ENCODE measurements at places on chromosomes 13 and 19.

GRCh38 chr13:78035500-78035899 is 116.9 kb upstream of the EDNRB start:
- DNase-seq: no peak

DNA sequence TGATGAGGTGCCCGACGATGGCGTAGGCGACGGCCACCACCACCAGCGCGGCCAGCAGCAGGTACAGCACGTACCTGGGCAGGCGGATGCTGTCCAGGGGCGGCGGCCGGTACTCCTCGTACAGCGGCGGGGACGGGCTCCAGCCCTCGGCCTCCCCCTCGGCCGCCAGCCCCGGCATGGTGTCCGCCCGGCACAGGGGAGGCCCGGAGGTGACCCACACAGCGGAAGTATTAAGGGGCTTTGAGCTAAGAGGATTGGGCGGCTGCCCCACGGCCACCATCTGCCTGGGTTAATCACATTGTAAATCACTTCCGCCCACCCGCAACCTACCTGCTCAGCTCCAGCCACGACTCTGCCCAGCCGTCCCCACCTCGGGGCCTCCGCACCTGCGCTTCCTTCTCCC is at the start of gene SMIM44:
TSS of gene SMIM44 (minus strand) at position 216 of the 403 bp plus-strand sequence. CDS start at position 178, 38 bp downstream.
- DNase-seq: no peak

DNA sequence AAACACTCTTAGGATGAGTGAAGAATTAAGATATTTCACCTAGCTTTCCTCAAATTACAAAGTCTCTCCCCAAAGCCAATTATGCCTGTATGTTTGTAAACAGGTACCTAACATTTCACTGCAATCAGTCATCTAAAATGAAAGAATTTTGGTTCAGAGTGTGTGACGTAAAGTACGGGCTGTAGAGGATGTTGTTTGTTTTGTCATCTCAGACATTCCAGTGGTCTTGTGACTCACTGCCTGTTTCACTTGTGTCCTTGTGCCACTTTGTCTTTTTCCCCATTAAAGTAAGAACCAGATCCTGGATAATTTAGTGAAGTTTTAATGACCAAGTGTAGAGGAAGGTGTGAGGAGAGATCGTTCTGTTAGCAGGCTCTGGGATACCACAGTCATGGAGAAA is 28.6 kb upstream of the EID2 start:
- DNase-seq: no peak

DNA sequence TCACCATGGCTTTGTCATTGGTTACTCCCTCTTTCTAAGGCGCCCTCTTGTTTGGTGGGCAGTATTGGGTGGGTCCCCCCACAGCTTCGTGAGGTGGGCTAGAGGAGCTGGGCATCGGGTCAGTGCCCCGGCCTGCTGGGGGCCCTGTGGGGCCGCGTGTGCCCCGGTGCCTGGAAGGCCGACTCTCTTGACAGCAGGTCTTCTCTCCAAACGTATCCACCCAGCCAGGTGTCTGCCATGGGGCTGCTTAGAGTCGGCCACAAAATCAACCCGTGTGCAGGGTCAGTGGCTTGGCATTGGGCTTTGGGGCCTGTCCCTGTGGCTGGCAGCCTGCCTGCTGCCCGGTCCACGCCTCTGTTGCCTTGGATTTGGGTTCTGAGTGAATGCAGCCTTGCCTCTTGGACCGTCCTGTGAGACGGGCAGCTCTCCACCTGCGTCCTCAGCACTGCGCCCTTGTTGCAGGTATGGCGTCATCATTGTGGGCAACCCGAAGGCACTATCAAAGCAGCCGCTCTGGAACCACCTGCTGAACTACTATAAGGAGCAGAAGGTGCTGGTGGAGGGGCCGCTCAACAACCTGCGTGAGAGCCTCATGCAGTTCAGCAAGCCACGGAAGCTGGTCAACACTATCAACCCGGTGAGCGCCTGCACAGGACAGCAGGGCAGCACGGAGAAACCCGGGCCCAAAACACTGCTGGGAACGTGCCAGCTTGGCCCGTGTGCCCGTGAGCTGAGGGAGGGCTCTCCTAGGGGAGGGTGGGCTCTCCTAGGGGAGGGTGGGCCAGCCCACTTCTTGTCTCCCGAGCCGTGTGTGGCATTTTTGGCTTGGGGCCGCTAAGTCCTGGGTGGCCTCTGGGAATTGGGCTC is 31.4 kb downstream of the UPF1 start:
- no peak for DNase-seq

DNA sequence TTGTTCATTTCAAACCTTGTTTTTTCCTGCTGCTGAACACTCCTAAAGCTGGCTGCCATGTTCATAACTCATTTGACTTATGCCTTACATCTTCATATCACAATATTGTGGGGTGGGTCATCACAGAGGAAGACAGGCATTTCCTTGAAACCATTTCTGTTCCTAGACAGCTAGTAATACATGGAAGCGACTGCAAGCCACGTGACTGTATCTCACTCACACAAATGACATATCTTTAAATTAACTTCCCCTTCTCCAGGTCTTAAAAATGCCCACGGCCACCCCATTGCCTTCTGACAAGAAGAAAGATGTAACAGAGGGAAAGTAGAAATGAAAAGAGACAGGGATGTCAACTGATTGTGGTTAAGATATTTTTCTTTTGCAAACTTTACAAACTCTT is 236.8 kb downstream of the LMO7 start:
- no peak for DNase-seq

- no peak for DNase-seq
Measured at GRCh38 chr19:583198-583967, 6.3 kb upstream of the HCN2 start.

DNA sequence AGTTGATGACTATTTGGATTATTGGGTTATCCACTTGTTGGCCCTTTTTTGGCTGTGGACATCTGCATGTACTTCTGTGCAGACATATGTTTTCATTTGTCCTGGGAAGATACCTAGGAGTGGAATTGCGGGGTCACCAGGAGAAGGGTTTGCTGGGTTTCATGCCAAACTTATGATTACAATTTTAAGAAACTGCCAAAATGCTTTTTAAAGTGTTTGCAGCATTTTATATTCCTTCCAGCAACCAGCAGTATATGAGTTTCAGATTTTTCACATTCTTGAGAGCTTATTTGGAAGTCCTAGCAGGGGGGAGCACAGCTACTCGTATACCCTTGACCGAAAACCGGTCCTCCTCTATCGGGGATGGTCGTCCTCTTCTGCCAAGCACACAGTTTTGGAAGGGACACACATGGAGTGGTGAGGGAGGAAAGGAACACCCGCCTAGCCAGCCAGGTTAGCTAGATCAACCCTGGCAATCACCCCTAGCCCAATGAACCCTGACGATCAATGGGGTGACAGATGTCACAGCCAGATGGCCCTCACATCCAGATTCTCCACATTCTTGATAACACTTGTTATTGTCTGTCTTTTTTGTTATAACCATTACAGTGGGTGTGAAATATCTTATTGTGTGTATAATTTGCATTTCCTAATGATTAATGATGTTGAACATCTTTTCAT is 26.7 kb upstream of the RNF113B start:
- DNase-seq: no peak

DNA sequence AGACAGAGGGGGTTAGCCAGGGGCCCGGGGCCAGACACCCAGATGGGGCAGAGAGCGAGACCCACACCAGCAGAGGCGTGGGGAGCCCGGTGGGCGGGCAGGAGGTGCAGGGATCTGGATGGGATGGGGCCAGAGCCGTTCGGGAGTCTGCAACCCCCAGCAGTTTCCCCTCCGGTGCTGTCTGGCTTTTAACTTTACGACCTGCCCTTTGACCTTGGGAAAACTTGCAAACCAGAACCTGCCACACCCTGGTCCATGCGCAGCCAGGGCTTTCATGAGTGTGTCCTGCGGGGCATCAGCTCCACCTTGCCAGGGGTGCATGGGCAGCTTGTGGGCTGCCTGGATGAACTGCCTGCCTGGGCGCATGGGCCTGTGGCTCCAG is 9.8 kb downstream of the JOSD2 start:
- DNase-seq: no peak

GRCh38 chr13:112177450-112178288 is 110.7 kb downstream of the SOX1 start:
- peak; percentile 91 for DNase-seq

GRCh38 chr19:48719263-48720171 is at the start of gene MAMSTR:
TSS of gene MAMSTR (minus strand) at chr19:48719725. CDS start at chr19:48719031, 694 bp downstream.
- no peak for DNase-seq

GRCh38 chr19:32651729-32652140 is 23.2 kb downstream of the ANKRD27 start:
- peak; percentile 69 for DNase-seq

DNA sequence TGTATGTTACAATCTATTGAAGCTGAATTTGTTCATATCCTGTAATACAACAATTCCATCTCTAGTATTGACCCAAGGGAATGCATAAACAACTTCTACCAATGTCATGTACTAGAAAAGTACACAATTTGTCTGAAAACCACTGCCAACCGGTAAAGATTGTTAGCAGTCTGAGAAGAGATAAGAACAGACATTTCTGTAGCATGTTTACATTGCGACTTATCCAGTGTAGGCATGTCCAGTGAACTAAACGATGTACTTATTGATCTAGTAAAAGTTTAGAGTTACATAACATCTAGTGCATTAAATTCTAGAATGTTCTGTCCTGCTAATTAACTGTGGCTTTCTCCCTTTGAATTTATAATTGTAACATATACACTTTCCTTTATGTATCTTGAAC is 425.9 kb downstream of the SLITRK6 start:
- DNase-seq: no peak

DNA sequence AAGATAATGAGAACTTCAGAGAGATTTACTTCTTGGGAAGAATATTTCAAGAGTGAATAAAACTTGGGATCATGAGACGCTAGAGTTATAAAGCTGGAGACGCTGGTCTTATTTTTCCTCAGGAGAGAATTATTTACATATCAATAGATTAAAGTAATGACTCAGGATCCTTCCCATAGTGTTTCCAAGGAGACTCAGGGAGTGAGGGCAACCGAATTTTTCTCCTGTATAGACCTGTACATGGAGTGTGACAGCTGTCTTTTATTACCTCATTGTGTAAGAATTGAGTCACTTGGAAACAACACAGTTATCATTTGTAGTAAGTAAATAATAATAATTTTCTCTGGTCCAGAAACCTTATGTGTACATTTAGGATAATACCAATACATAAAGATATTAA is 1905.5 kb downstream of the OLFM4 start:
- no peak for DNase-seq

GRCh38 chr13:76832258-76832988 is 53.8 kb downstream of the KCTD12 start:
- no peak for DNase-seq

DNA sequence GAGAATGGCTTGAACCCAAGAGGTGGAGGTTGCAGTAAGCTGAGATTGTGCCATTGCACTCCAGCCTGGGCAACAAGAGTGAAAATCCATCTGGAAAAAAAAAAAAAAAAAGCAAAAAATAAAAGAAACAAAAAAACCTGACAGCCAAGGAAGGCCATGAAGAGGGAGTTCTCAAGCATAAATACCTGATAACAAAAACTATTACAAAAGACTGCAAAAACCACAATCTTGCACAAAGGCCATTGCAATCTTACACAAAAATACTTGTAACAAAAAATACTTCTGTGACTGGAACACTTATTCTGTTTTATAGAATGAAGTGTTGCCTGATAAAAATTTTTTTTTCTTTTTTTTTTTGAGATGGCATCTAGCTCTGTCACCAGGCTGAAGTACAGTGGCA is 61.5 kb upstream of the TSC22D1 start:
- no peak for DNase-seq

DNA sequence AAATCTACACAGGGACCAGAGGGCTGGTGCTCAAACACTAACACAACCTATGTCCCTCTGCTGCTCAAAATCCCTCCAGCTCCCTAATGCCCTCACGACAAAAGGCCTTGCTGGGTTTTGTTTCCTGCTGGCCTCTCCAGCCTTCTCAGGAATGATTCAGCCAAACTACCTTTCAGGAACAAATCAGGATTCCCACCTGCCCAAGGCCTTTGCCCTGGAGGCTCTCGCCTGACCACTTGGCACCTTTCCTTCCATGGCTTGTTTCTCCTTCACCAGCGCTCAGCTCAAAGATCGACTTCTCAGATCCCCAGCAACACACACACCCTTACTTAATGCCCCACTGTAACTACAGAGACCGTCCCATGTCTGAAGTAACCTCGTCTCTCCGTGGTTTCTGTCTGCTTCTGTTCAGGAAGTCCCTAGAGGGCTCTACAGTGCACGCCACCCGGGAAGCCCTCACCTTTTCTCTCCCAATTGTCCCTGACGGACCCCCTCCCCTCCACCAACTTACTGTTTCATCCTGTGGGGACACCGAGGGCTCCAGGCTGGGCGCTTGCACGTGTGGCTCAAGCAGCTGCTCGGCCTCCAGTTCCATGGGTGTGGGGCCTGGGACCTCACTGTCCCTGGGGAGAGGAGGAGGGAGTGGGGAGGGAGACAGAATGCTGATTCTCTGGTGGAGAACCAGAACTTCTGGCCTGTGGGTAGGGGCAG is 3.2 kb upstream of the SIX5 start:
- DNase-seq: no peak

DNA sequence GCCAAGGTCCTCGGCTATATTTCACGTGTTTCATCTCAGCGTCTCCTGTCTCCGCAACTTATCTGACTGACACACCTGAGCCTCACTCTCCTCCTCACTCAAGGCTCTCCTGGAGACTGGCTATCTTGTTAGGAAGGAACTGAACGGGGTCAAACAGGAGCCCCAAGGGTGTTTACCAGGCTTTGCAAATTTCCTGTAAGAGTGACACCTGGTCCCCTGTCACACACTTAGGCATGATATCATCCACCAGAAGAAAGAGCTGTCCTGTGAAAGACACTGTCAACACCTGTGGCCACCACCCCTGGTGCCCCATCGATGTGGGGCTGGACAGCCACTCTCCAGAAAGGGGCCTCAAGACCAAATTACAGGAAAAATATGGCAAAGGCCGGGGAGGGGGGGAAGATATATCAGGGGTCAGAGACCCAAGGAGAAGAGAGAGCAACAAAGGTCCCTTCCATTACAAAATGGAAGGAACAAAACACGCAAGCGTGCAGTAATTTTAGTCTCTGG is 2.9 kb downstream of the CD70 start:
- no peak for DNase-seq

- no peak for DNase-seq
Measured at GRCh38 chr19:9183000-9183399, 4.2 kb downstream of the OR7D2 start.

DNA sequence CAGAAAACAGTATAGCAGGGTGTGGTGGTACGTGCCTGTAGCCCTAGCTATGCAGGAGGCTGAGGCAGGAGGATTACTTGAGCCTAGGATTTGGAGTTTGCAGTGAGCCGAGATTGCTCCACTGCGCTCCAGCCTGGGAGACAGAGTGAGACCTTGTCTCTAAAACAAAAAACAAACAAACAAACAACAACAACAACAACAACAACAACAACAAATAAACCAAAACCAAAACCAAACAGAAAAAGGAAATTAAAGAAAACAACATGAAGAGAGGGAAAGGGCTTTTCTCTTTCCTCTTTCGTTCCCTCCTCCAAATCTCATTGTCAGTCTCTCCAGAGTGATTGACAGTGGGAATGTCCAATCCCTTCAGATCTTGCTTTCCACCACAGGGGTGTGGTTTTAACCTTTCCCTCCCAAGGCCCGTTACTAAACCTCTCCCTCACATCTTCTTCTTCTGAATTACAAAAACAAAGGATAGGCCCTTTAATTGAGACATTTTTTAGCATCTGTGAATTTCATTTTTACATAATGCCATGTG is 341.2 kb downstream of the HS6ST3 start:
- no peak for DNase-seq
